T follicular helper cell (primary cell): ENCODE measurements at places on chromosomes 16 and 17.

- no peak for DNase-seq
Observed at GRCh38 chr16:67235816-67236562, 9.1 kb downstream of the TMEM208 start.

- DNase-seq, result no peak
Observed at GRCh38 chr16:22810226-22810625, 3.7 kb upstream of the HS3ST2 start.

DNA sequence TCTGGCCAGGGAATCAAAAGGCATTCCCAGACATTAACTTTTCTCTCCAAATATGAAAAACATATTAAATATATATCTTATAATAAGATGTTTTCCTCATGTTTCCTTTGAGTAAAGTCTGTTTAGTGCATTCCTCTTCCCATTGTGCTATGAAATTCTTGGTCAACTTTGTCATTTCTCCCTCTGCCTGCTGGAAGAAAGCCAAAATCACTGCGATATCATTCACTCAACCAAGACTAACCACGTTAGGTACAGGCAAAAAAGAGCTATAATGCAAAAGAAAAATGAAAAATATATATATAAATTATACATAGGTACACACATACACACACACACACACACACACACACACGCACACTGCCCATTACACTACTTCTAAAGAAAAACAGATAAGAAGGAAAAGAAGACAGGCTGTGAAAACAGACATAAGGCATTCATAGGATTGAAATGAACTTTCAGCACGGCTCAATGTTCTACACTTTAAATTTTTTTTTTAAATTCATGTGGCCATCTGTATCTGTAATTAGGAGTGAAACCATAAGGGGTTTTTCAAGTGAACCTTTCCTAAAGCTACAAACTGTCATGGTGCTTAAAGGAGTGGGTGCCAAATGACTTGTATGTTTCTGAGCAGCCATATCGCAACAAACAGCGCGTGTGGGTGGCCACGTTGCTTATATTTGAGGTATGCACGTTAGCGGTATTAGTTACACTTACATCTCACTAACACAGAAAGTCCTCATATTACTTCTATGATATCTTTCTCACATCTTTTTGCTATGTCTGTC lies 71.6 kb upstream of the PSMD7 start:
- no peak for DNase-seq

DNA sequence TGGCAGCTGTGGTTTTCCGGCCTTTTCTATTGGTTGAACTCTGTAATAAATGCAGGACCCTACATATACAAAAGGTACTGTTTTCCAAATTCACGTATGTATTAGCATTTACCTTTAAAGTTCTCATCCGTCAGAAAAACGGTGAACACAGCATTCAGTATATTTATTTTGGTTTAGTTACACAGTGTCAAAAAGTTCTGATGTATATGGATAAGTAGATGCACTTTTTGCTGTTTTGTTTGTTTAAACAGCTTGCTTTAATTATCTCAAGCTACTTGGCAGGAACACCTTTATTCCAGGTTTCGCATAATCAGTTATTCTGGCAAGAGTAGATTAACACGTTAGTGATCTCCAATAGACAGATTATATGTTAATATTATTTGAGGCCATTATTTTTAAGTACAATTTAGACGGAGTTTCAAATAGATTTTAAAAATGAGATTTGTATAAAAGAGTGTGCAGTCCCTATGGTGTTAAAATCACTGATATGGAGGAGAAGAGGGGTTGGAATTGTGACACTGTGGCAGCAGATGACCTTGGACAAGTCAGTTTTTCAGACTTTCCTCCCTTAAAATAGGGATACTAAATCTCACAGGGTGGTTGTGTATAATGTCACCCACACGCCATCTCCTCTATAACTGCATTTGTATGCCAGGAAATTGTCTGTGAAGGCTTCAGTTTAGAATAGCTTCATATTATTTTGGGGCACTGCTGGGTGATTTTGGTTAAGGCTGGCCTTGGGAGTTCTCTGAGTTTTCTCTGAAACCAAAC lies 2.1 kb downstream of the HERPUD1 start:
- no peak for DNase-seq

- DNase-seq, result no peak
Observed at GRCh38 chr17:50064253-50065001, 8.5 kb downstream of the ITGA3 start.

DNA sequence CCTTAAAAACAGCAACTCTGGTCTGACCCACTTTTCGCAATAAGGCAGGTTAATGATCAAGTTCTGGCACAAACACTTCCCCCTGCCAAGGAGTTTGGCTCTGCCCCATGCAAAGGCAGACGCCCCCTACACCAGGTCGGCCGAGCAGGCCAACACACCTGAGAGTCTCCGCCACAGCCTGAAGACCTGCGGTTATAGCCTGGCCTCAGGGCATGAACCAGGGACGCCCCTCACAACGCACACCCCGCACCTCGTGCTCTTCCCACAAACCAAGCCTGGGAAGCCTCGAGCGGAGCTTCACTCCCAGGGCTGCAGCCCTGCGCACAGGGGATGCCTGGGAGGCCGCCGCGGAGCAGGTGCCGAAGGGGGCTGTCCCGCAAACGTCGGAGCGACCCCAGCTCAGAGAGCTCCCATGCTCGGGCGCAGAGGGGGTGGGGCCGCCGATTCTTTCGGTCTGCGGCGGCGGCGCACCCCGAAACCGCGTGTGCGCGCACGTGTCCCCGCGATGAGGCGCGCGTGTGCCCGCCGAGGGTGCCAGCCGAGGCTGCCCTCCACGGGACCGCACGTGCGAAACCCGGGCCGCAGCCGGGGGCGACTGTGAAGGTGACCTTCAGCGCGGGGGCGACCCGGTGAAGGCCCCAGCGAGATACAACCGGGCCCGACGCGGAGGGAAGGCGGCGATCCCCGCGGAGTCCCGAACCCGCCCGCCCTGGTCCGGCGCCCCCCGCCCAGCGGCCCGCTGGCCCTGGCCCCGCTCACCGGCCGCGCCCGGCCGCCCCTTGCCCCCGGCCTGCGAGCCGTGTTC lies 559 bp downstream of the CLUH start:
- DNase-seq, result no peak

GRCh38 chr16:27303256-27304100 lies 10.3 kb upstream of the IL4R start:
- DNase-seq, result no peak

- DNase-seq, result no peak
Observed at GRCh38 chr17:15023589-15024336, 241.4 kb downstream of the PMP22 start.

- no peak for DNase-seq
Observed at GRCh38 chr16:26360867-26361266, 669.1 kb downstream of the HS3ST4 start.
